NCI-H510A (cell line): ENCODE measurements at places on chromosomes 13 and 19.
A peak's percentile ranks its signal among the peaks of the same experiment; 100 is the strongest.

DNA sequence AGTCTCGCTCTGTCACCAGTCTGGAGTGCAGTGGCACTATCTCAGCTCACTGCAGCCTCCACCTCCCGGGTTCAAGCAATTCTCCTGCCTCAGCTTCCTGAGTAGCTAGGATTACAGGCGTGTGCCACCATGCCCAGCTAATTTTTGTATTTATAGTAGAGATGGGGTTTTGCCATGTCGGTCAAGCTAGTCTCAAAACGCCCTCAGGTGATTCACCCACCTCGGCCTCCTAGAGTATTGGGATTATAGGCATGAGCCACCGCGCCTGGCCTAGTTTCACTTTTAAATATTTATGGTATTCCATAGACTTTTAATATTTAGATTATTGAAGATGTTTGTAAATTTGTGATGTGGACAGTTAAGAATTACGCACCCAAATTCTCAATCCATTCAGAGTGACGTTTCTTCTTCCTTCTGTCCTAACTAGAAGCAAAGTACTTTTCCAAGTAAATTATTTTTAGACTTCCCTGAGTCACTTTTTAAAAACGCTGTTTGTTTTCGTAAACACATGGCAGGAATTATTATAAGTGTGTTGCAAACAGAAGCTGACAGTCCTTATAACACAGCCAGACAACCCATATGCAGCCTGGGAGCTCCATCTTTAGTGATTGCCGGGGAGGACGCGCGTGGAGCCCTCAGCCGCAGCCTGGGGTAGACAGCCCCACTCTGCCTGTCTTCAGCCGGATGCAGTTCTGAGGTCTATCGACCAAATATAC is 131.7 kb downstream of the ATP11A start:
- DNase-seq, result no peak

- DNase-seq, result no peak
Measured at GRCh38 chr13:25493931-25494640, 122.3 kb downstream of the ATP8A2 start.

GRCh38 chr19:15684828-15685227 is 11.9 kb downstream of the CYP4F12 start:
- no peak for DNase-seq

- no peak for DNase-seq
Measured at GRCh38 chr13:108439556-108439955, 170.0 kb downstream of the TNFSF13B start.

DNA sequence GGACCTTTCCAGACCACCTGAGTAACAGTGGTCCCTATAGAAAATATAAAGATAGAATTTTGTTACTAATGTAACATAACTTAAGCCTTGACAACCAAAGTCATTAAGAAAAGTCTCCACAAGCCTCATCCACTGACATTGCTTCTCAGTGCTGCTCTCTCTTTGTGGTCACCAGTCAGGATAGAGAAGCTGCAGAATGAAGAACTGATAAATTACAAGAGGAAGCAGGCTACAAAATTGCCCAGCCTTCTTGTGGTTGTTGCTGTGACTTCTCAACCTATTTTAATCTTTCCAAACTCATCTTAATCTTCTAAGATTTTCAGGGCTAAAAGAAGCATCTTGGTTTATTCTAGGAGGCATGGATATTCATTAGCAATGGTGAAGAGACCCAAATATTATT is 343.8 kb downstream of the MZT1 start:
- DNase-seq, result no peak

GRCh38 chr19:18904334-18905057 is 8.5 kb upstream of the CERS1 start:
- no peak for DNase-seq

- DNase-seq, result no peak
Measured at GRCh38 chr19:18002347-18002850, 5.6 kb upstream of the ARRDC2 start.

GRCh38 chr19:9413240-9413954 is 22.0 kb downstream of the ZNF266 start:
- no peak for DNase-seq

- DNase-seq, result peak; percentile 79
Measured at GRCh38 chr19:43901395-43902390, 33.4 kb downstream of the ZNF45 start.

DNA sequence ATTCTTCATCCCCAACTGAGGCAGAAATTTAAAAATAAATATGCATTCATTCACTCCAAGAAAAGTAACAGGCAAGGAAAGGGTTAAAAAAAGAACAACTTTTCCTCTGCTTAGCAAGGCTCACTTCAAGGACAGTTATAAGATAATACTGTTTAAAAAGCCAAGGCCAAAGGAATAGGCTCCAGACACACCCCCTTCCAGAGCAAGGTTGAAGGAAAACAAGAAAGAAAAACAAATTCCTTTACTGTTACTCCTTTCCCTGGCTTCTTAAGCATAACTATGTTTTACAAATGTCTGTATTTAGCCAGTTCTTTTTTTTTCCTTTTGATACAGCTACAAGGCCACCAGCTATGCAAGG is 8.5 kb downstream of the SIGLEC11 start:
- DNase-seq, result no peak

GRCh38 chr13:79988573-79988972 is 352.4 kb downstream of the SPRY2 start:
- DNase-seq, result no peak

DNA sequence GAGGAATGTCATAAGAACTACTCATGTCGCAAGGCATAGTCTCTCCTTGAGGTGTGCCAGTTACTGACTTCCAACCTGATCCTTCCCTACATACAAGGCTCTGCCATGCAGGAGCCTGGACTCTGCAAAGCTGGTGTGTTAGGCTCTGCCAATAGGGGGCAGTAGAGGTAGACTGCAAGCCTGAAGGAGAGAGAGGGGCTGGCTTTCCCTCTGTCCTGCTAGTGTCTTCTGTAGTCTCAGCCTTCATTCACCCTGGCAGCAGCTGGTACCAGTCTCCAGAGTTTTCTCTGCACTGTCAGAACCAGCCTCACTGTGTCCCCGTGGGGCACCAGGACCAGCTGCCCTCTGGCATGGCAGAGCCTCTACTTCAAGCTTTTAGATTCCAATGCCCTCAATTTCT is 14.5 kb downstream of the SHISA2 start:
- DNase-seq, result no peak

GRCh38 chr13:97004886-97005285 is 10.6 kb upstream of the OXGR1 start:
- DNase-seq, result no peak

DNA sequence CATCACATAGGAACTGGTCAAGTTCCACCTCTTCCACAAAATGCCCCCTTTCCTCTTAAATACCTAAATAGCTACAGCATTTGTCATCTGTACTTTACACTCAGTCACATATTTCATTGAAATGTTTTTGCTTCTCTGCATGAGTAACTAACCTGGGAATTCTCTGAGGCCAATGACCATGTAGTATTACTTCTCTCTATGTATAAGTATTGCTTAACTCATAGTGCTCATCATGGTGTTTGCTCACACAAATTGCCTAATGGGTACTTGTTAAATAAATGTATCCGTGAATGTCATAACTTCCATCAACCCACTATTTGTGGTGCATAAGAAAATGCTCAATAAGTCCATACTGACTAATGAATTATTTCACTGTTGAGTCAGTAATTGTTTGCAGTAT is 115.5 kb downstream of the FGF14 start:
- DNase-seq, result no peak

GRCh38 chr19:41922585-41922984 is 5.7 kb downstream of the ERFL start:
- no peak for DNase-seq

DNA sequence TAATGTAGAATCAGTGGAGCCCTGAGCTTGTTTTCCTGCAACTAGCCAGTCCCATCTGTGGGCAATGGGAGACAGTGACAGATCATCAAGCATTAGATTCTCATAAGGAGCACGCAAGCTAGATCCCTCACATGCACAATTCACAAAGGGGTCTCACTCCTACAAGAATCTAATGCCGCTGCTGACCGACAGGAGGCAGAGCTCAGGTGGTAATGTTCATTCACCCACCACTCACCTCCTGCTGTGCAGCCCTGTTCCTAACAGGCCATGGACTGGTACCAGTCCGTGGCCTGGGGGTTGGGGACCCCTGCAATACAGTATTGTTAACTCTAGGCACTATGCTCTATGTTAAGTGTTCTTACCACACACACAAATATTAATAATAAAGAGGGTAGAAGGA is 362.8 kb downstream of the RBM26 start:
- no peak for DNase-seq
